NCI-H2029 treated with DMSO at 0.1 percent for 48 hours (cell line): ENCODE measurements at places on chromosomes 3 and 15.

DNA sequence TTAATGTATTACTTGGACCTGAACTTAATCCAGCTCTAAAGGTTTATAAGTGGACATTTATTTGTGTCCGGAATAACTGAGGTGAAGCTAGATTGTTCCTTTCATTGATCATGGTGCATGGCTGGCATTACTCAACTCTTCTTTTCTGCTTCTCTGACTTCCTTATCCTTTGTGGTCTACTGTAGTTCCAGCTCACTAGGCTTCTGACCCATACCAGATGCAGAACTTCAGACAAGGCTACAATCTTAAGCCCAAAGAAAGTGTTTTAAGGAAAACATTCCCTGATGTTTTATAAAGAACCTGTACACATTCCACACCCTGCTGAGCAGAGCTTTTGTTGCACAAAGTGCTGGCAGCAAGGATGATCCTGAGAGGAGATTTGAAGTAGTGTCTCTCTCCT, 250.8 kb upstream of the TGFBR2 start:
- DNase-seq, result peak; percentile 56

GRCh38 chr3:149612456-149612855, 45.4 kb downstream of the WWTR1 start:
- DNase-seq, result no peak

GRCh38 chr3:186696522-186696921, 20.6 kb upstream of the KNG1 start:
- no peak for DNase-seq

DNA sequence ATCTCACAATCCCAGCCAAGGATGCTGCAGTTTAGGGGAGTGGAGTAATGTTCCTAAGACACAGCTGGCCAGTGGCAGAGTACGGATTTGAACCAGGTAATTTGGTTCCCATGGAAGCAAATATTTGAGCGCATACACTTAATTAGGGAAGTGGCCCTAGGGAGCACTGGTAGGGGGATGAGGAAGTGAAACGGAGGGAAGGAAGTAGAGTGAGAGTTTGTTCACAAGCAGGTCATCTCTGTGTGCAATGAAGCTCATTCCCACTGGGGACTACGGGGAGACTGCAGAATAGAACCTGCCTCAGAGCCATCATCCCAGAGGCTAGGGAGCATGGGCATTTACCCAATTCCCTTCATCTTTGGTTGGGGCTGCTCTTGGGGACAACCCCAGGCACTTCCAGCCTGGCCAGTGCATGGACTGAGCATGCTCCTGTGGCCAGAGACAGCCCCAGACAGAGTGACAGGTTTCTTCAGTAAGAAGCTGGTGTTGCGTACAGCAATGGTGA, 317.2 kb upstream of the PROK2 start:
- DNase-seq, result no peak

DNA sequence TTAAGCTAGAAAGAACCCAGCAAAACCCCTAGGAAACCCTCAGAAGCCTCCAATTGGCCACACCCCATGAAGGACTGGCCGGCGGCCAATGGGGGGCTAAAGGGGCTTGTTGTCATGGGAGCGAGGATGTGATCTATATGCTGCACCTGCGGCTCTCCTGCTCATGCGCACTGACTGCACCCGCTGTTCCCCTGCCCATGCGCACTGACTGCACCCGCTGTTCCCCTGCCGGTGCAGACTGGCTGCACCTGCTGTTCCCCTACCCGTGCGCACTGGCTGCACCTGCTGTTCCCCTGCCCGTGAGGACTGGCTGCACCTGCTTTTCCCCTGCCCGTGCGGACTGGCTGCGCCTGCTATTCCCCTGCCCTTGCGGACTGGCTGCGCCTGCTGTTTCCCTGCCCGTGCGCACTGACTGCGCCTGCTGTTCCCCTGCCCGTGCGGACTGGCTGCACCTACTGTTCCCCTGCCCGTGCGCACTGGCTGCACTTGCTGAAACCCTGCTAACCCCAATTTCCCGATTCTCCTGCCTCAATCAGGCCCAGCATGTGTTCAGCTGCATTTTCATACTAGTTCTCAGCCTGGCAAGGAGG, 16.8 kb upstream of the MCCC1 start:
- DNase-seq, result peak; percentile 98

- DNase-seq, result no peak
Measured at GRCh38 chr3:55147856-55148720, 220.2 kb upstream of the LRTM1 start.

- DNase-seq, result no peak
Measured at GRCh38 chr3:113212150-113212843, 940 bp downstream of the BOC start.

DNA sequence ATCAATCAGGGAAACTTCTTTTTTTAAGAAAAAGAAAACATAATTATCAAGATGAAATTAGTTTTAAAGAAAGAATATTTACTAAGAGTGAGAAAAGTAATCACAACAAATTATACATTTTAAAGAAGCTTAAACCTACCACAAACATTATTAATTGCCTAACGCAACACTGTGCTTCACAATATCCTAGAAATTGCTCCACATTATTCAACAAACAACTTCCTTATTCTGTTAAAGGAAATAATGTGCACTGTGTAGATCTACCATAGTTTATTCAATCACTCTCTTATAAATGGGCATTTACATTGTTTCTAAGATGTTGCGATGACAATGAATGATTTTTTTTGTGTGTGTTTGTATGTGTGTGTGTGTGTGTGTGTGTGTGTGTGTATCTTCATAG, 525.9 kb upstream of the KCNMB2 start:
- no peak for DNase-seq

GRCh38 chr3:44159696-44160300, 81.9 kb upstream of the TOPAZ1 start:
- no peak for DNase-seq

DNA sequence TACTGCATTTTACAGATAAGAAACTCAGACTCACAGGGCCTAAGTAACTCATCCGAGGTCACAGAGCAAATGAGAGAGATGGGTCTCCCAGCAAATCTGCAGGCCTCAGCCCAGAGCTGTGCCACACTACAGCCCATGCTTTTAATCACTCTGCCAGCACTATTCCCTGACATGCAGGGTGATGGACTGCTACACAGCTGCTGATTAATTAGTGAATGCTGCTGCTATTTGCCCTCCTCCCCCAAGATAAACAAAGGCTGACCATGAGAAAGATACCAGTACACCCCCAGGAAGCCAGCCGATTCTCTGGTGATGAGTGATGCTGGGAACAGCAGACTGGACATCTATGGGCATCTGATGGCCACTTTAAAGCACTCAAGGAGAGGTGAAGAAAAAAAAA, 39.3 kb downstream of the RFTN1 start:
- DNase-seq, result no peak

DNA sequence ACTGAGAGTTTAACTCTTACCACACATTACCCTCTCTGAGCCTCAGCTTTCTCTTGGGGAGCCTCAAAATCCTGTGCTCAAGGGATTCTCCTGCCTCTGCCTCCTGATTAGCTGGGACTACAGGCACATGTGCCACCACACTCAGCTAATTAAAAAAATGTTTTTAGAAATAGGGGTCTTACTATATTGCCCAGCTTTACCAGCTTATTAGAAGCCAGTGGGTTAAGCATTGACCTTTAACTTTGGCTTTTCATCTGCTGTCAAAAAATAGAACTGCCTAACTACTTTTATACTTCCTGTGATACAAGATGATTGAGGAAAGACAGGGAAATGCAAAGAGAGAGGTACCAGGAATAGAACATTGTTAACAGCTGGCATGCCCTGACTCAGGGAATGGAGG, 27.3 kb downstream of the MYO1E start:
- DNase-seq, result no peak

GRCh38 chr15:99202176-99202552, 47.2 kb downstream of the TTC23 start:
- DNase-seq, result no peak

GRCh38 chr15:55700876-55701275, 42.1 kb downstream of the PRTG start:
- no peak for DNase-seq

DNA sequence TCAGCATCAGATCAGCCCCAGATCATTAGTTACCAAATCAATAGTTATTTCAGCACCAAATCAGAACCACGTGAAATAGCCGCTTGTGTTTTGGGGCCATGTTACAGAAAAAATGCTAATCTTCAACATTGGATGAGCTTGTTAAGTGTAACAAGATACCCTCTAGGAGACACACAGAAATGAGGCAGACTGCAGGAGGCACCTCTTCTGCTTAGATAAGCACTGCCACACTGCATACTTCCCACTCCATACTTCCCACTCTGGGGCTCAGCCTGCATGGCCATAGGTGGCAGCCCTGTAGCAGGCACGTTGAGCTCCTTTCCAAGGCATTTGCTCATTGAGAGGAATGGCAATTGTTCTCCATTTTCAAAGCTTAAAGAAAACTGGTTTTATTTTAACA, 73.3 kb downstream of the CHCHD6 start:
- no peak for DNase-seq

GRCh38 chr3:87796137-87796842, 262.5 kb downstream of the CGGBP1 start:
- DNase-seq, result no peak

GRCh38 chr3:129045675-129046036, 14.9 kb upstream of the GP9 start:
- DNase-seq, result no peak

DNA sequence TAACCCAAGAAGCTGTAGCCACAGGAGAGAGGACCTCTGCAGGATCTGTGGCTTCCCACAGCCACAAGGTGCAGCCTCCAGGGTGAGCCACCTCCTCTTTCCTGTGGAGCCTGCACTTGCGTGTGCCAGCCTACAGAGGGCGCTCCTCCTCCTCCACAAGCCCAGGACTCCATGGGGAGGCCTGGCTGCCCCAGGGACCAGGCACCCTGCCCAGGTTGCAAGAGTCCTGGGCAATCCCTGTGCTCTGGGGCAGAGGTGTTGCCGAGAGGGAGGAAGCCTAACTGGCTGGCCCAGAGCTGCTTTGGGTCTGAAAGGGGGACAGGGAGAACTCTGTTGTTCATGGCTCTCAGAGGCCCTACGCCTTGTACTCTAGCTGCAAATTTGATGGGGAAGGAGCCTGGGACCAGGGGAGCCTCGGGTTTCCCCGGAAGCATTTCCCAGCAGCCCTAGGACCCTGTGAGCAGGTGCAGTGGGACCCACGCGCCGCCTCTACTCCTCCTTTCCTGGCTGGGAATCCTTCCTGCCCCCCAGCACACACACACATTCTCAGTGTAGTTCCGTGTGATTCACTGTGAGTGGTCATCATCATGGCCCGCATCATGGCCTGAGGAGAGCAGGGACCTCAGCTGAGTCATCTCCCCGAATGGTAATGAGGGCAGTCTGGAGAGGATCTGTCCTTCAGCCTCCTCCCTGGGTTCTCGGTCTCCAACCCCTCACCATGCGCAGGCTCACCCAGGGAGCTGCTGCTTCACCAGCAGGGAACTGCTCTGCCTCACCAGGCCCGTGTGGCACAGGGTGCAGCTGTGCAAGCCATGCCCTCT, 24.3 kb downstream of the TBC1D21 start:
- no peak for DNase-seq

DNA sequence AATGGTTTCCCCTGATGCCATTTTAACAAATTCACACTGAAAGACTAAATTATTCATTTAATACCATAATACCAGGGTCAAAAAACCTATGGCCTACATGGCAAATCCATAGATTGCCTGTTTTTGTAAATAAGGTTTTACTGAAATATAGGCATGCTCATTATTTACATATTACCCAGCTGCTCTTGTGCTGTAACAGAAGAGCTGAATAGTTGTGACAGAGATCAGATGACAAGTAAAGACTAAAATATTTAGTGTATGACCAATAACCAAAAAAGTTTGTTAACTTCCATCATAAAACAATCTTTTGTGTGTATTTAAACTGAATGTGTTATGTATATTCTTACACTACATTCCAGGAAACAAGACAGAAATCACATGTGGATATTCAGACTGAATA, 60.2 kb downstream of the DENND4A start:
- no peak for DNase-seq

GRCh38 chr3:31974471-31974870, 6.6 kb downstream of the OSBPL10 start:
- no peak for DNase-seq

- no peak for DNase-seq
Measured at GRCh38 chr3:195172039-195172684, 98.8 kb downstream of the XXYLT1 start.

DNA sequence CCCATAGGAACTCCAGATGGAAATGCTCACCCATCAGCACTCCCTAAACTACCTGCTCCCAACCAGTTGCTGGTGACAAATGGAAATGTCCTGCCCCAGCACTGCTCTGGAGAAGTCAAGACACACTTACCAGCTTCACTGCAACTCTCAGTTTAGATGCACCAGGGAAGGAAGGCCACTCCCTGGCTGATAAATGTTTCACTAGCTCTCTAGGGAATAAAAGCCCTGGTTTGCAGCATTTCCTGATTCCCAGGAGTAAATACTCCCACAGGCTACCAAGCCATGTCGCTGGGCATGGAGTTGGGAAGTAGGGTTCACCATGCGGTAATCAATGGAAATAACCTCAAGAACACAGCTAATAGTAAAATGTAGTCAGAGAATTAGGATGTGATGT, 112.0 kb upstream of the NEO1 start:
- no peak for DNase-seq

GRCh38 chr3:131072099-131072559, 45.5 kb downstream of the NEK11 start:
- DNase-seq, result no peak

GRCh38 chr3:171506743-171507319, 46.6 kb upstream of the TNIK start:
- DNase-seq, result no peak

DNA sequence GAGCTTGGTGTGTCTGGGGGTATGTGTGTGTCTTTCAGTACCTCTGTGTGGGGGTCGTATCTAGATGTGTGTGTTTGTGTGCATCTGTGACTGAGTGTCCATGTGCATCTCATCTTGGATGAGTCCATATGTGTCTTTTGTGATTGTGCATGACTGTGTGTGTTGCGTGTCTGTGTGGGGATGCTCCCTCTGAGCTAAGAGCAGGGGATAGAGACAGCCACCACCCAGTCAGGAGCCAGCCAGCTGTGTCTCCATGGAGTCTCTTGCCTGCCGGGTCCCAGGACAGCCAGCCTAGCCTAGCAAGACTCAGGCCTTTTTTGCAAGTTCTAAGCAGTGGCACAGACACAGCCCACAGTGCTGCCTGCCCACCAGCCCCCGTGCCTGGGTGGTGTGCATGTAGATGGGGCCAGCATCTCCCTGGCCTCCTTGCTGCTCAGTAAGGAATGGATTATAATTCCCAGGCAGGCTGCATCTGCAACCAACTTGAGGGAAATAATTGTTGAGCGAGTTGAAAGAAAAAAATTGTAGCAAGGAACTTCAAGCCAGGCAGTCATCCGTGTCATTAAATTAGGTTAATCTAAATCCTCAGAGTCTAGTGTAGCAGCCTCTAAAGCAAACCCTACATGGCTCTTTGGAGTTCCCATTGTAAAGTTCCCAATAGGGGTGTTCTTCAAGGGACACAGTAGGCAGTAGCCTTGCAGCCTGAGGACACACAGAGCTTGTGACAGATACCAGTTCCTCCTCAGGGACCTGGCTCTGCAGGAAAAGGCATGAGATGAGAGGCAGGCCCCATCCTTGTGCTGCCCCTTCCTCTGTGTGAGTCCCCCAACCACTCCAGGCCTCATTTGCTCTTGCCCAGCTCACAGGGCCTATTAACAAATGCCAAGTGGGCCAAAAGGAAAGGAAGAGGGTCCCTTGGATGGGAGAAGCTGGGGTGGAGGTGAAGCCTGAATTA, 35.9 kb upstream of the MRPS22 start:
- no peak for DNase-seq
